Heart left ventricle (tissue), 16 donors: ENCODE measurements at places on chromosomes 6 and 20. TPM values are rescaled to one million over a fixed set of nuclear protein-coding genes. Genes with fewer than 3 reads are reported as not detected.

DNA sequence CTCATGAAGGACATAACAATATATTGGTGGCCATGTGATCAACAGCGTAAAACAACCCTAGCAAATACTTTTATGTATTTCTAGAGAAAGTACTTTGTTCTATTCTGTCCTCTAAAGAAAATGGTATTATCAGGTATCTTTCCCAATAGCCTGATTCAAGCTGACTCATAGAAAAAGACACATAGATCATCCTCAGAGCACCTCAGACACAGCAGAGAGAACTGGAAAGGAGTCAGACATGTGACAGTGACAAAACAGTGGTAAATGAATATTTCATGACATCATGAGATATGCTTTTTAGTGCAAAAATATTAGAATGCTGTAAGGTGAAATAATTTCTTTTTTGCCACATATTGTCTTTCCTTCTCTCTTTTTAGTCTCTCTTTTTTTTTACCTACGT is 1355.0 kb upstream of the MAP3K7 start:
- no peak overlapping the region for H3K4me3 ChIP-seq
- H3K27me3 ChIP-seq: no peaks in the 10 kb centered on the region
- DNase-seq: no peak
- H3K27ac ChIP-seq: no peak overlapping the region
- H3K36me3 ChIP-seq: no peaks in the 10 kb centered on the region
- no peaks in the 10 kb centered on the region for H3K4me1 ChIP-seq

The GNRH2 gene
- not detected for total RNA-seq

GRCh38 chr6:149939909-149940671 is 1.7 kb upstream of the ULBP2 start:
- no peak for DNase-seq
- no peak overlapping the region for H3K27ac ChIP-seq
- no peaks in the 10 kb centered on the region for H3K36me3 ChIP-seq
- no peak overlapping the region for H3K4me3 ChIP-seq
- H3K27me3 ChIP-seq: peaks cover 59% of the 10 kb centered on the region

- H3K4me3 ChIP-seq: no peak overlapping the region
- peak overlapping the region; percentile 32 for H3K27ac ChIP-seq
- H3K27me3 ChIP-seq: no peaks in the 10 kb centered on the region
- DNase-seq: no peak
- H3K36me3 ChIP-seq: no peaks in the 10 kb centered on the region
Observed at GRCh38 chr6:121666814-121667213, 231.4 kb downstream of the GJA1 start.

DNA sequence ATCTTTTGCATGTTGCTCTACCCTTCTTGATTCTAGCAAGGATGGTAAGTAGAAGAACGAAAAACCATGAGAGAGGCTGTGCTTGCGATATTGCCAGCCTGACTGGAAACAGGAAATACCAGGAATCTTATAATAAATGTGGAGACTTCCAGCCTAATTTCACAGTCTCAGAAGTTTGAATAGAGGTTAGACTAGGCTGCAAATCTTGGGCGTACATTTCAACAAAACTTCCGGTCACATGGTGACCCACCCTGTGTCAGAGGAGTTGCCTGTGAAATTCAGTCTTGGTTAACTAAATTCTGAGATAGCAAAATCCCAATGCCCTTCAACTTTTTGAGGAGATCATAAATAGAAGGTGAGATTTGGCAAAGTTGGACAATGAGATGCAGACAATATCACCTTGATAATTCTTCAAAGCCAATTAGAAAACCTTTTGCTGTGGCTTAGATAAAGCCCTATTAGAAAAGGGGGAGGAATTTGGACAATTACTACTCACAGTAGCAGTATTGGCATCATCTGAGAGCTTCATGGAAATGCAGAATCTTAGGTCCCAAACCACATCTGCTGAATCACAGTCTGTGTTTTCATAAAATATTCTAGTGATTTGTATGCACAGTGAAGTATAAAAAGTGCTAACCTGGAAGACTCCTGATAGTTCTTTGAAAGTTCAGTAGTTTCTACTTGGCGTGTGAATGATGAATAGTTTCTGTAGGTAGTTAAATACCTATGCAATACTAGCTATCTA is 262.0 kb upstream of the JAG1 start:
- H3K4me1 ChIP-seq: peaks cover 18% of the 10 kb centered on the region
- H3K4me3 ChIP-seq: no peak overlapping the region
- DNase-seq: no peak
- H3K27me3 ChIP-seq: no peaks in the 10 kb centered on the region
- H3K36me3 ChIP-seq: no peaks in the 10 kb centered on the region

- no peak for DNase-seq
- H3K4me1 ChIP-seq: no peaks in the 10 kb centered on the region
Observed at GRCh38 chr6:24223115-24223919, 97.3 kb downstream of the NRSN1 start.

The HCRTR2 gene
- not detected for total RNA-seq

- no peaks in the 10 kb centered on the region for H3K36me3 ChIP-seq
- H3K4me1 ChIP-seq: no peaks in the 10 kb centered on the region
- no peak overlapping the region for H3K27ac ChIP-seq
- H3K27me3 ChIP-seq: no peaks in the 10 kb centered on the region
Observed at GRCh38 chr20:21570285-21570992, 56.6 kb upstream of the NKX2-2 start.

The TFAP2D gene
- not detected for total RNA-seq

GRCh38 chr6:68038815-68039408 is 596.2 kb upstream of the ADGRB3 start:
- H3K4me1 ChIP-seq: no peaks in the 10 kb centered on the region
- DNase-seq: no peak
- no peak overlapping the region for H3K27ac ChIP-seq
- no peaks in the 10 kb centered on the region for H3K36me3 ChIP-seq
- H3K27me3 ChIP-seq: no peaks in the 10 kb centered on the region
- no peak overlapping the region for H3K4me3 ChIP-seq

The SPATA25 gene
- 2.6 TPM for total RNA-seq

GRCh38 chr6:148200781-148201180 is 141.9 kb upstream of the SASH1 start:
- no peaks in the 10 kb centered on the region for H3K36me3 ChIP-seq
- H3K27ac ChIP-seq: no peak overlapping the region
- H3K4me3 ChIP-seq: no peak overlapping the region
- H3K4me1 ChIP-seq: peaks cover 16% of the 10 kb centered on the region
- no peak for DNase-seq

The LBP gene
- 0.44 TPM for total RNA-seq

GRCh38 chr6:156269751-156270369 is 507.3 kb upstream of the ARID1B start:
- no peak overlapping the region for H3K27ac ChIP-seq
- H3K4me3 ChIP-seq: no peak overlapping the region
- no peaks in the 10 kb centered on the region for H3K27me3 ChIP-seq
- H3K36me3 ChIP-seq: no peaks in the 10 kb centered on the region

The MYL9 gene
- 1,751 TPM for total RNA-seq

The TRIM27 gene
- total RNA-seq: 30.1 TPM

The EIF2S2 gene
- total RNA-seq: 49.9 TPM

DNA sequence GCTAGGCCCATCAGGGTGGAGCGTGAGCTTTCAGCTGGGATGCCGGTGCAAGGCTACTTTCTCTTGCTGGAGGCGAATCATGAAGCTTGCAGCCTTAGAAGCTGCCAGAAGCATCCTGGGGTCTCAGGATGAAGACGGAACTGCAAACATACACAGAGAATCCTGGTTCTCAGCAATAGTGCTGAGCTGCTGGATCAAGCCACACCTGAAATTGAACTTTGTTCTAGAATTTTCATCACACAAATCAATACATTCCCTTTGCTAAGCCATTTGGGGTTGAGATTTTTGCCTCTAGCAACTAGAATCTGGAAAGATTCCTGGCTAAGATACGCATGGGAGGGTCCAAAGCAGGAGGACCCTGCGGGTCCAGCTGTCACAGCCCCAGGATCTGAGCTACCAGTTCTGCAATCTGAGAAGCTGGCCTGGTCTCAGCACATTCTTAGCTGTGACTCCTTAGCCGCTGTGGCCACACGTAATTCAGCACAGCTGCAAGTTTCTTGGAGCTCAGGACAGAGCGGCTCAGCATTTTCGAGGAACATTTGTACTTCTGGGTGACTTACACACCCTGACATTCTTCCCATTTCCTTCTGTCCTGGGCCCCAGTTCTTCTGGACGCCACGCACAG is 6.6 kb upstream of the ARFGAP1 start:
- no peak overlapping the region for H3K4me3 ChIP-seq
- no peak for DNase-seq

GRCh38 chr6:148758492-148758891 is 11.7 kb downstream of the UST start:
- H3K4me3 ChIP-seq: no peak overlapping the region
- DNase-seq: no peak
- H3K36me3 ChIP-seq: no peaks in the 10 kb centered on the region
- peaks cover 23% of the 10 kb centered on the region for H3K4me1 ChIP-seq
- H3K27ac ChIP-seq: no peak overlapping the region

DNA sequence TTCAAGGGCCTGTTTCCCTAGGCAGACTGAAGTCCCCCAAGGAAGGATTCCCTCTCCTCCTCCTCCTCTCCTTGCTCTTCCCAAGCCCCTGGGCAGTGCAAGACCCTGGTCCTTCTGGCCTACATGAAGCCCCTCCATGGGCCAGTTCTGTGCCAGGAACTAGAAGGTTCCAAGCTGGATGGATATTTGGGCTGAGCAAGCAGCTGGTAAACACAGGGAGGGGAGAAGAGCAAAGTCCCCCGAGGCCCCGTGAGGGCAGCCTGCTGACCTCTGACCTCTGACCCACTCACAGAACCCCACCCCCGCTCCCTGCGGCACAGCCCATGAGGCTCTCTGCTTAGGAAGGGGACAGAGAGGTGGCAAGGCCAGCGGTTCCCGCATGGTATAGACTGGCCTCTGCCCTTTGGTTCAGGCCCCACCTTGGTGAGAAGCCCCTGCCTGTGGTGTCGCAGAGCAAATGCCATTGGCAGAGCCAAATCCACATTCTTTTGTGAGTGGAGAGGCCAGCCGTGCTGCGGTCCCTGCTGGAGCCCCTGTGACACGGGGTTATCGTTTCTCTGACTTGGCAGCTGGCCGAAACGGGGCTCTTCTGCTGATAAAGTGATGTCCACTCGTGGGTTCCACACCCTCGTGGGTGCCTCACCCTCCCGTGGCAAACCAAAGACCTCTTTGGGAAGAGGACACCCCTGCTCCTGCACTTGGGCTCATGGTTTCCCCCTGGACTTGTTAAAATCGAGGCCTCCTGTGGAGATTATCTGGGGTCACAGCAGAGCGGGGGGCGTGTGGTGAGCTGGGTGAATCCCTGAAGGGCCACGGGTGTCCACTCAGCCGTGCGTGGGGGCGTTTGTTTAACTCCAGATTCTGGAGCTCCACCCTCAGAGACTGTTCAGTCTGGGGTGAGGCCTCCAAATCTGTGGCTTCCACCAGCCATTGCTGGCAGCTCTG is 2.1 kb upstream of the CHRNA4 start:
- peaks cover 5% of the 10 kb centered on the region for H3K4me1 ChIP-seq
- no peak overlapping the region for H3K27ac ChIP-seq
- DNase-seq: peak; percentile 49
- peaks cover 75% of the 10 kb centered on the region for H3K27me3 ChIP-seq
- no peaks in the 10 kb centered on the region for H3K36me3 ChIP-seq

GRCh38 chr20:39089029-39089428 is 126.9 kb downstream of the DHX35 start:
- H3K4me3 ChIP-seq: no peak overlapping the region
- H3K36me3 ChIP-seq: no peaks in the 10 kb centered on the region
- DNase-seq: no peak
- no peaks in the 10 kb centered on the region for H3K4me1 ChIP-seq
- H3K27ac ChIP-seq: no peak overlapping the region

GRCh38 chr6:64103480-64103879 is 467.9 kb downstream of the PHF3 start:
- no peak for DNase-seq
- H3K36me3 ChIP-seq: no peaks in the 10 kb centered on the region
- H3K4me3 ChIP-seq: no peak overlapping the region
- H3K27ac ChIP-seq: no peak overlapping the region

DNA sequence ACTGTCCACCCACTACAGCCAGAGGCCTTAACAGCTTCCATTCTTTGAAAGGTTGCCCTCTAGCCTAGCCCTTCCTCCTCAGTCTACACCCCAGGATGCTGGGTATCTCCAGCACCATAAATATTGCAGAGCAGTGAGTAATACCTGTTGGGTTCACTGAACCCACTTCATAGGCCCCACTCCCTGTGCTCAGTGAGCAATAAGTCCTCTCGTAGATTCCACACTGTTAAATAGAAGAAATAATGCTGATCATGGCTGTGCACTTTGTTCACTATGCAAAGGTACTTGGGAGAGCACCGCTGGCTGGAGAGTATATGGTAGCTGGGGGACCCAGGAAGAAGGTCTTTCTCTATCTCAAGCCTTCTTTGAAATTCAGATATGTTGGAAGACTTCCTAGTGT is 87.3 kb downstream of the RSPH3 start:
- DNase-seq: no peak
- no peaks in the 10 kb centered on the region for H3K4me1 ChIP-seq
- H3K27me3 ChIP-seq: no peaks in the 10 kb centered on the region
- H3K4me3 ChIP-seq: no peak overlapping the region
- H3K27ac ChIP-seq: no peak overlapping the region
- H3K36me3 ChIP-seq: no peaks in the 10 kb centered on the region

GRCh38 chr6:150846641-150847040 is 18.9 kb upstream of the MTHFD1L start:
- H3K27ac ChIP-seq: no peak overlapping the region
- H3K4me1 ChIP-seq: no peaks in the 10 kb centered on the region
- H3K4me3 ChIP-seq: no peak overlapping the region
- peaks cover 5% of the 10 kb centered on the region for H3K36me3 ChIP-seq

The PRDM13 gene
- not detected for total RNA-seq

The LTB gene
- not detected for total RNA-seq

GRCh38 chr6:16595514-16596120 is 165.6 kb downstream of the ATXN1 start:
- H3K36me3 ChIP-seq: peaks cover 3% of the 10 kb centered on the region
- no peaks in the 10 kb centered on the region for H3K27me3 ChIP-seq
- no peak overlapping the region for H3K27ac ChIP-seq
- no peak for DNase-seq
- no peaks in the 10 kb centered on the region for H3K4me1 ChIP-seq

The DEFB132 gene
- not detected for total RNA-seq

The OPN5 gene
- not detected for total RNA-seq

DNA sequence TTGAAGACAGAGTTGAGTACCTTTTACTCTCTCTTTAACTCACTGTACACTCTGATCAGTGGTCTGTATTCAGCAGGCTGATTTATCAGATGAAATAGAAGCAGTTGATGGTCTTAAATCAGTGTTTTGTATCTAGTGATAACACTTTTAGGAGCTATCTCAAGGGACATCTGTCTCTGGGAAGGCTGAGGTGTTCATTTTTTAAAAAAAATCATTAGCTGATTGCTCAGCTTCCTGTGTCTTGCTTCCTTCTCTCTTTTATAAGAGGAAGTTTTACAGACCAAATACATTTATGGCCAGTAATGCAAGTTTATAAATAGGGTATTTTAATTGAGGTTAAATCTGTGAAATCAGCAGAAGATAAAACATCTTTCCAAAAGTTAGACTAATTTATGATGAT is 12.0 kb upstream of the CCDC170 start:
- DNase-seq: no peak
- H3K27ac ChIP-seq: no peak overlapping the region
- no peaks in the 10 kb centered on the region for H3K27me3 ChIP-seq
- no peaks in the 10 kb centered on the region for H3K36me3 ChIP-seq
- H3K4me3 ChIP-seq: no peak overlapping the region
